AG08395 (cell line): ENCODE measurements at places on chromosomes 7 and 10.

- DNase-seq: no peak
These were observed 23.4 kb upstream of the AKR1C3 start for GRCh38 chr10:5070648-5071410.

DNA sequence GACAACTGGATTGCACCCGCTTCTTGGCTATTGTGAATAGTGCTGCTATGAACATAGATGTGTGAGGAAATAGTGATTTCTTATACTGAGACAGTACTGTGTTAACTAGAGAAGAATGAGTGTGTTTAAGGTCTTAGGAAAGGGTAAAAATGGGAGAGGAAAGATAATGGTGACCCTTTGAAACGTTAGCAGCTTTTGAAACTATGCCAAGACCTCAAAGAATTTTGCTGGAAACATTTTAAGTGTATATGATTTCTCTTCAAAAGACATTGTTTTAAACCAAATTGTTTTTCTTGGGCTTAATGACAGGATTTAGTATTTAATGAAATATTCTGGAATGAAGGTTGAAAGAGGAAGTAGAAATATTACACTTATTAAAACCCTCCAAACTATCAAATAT lies 100.8 kb upstream of the ARHGAP21 start:
- no peak for DNase-seq

- no peak for DNase-seq
These were observed 126.5 kb upstream of the CHRM2 start for GRCh38 chr7:136741941-136742340.

GRCh38 chr7:120229084-120229483 lies 43.9 kb upstream of the KCND2 start:
- DNase-seq: no peak

DNA sequence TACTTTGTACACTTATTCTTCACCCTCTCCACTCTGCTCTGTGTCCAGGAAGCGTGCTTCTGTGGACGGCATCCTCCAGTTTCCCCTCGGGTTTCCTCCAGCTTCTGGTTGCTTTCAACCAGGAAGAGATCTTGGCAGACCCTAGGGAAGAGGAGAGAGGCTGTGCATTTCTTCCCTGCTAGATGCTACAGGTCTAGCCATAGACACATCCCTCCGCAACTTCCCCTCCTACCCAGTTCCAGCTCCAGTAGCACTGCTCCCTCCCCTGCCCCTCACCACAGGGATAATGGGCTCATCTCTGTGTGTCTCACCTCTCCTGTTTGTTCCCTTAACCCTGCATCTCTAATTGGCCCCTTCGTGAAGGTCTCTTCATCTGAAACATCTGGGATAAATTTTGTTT lies 16.3 kb downstream of the TLL2 start:
- no peak for DNase-seq

GRCh38 chr10:4546500-4546899 lies 279.5 kb upstream of the AKR1E2 start:
- peak; percentile 16 for DNase-seq

DNA sequence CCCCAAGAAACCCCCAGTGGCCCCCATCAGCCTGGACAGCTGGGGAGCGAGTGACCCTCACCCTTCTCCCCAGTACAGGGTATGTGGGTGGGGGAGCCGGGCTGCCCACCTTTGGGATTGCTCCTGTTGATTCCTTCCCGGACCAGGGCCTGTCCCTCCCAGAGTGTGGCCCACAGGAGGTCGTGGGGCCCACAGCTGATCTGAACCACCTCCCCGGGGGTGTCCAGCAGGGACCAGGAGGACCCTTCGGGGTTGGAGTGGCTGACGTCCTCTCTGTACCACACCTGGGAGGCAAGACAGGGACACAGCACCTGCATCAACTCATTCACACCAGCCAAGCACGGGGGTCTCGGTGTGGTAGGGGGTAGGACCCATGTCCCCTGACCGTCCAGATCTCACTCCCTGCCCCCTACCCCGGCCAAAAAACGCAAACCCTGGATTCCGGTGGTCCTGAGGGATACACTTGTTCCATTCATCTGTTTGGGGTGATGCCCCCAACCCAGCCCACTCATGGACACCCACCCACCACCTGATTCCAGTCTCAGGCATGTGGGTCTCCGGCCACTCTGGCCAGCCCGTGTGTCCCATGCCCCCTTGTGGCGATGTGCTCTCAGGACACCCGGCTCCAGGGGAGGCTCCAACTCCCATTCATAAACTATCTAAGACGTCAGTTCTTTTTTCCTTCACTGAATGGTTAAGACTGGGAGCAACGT lies 10.9 kb downstream of the TECPR1 start:
- DNase-seq: peak; percentile 66

GRCh38 chr7:24882989-24883621 lies 96.9 kb downstream of the OSBPL3 start:
- peak; percentile 85 for DNase-seq

DNA sequence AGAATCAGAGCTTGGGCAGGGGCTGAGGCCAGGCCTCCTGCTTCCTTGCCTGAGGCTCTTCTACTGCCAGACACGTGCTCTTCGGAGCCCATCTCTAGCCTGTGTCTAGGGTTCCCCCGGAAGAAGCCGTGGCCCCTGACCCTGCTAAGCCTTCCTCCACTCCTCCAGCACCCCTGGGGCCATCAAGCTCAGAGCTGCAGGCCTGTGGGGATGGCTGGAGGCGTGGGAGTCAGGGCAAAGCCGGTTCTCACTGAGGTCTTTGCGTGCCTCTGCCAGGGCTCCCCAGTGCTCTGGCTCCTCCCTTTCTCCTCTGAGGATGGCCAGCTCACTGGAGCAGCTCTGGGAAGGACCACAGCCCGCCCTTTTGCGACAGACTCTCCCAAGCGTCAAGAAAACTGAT lies 34.4 kb downstream of the GHRHR start:
- DNase-seq: no peak

DNA sequence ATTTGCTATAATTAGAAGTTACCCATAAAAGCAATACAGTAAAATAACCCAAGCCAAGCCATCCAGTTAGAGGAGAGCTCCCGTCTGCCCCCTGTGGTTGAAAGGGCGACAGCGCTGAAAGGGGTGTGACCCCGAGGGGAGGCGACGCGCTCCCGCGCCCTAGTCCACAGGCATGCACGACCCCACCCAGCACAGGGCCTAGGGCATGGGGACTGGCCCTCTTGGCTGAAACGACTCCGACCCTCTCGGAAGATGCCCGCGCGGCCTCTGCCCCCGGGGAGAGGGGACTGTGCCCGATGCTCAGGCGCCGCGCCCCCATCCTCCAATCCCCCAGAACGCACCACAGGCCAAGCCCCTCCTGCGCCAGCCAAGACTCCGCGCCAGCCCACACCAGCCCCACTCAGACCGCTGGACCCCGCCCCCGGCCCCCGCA lies 64.0 kb downstream of the CSGALNACT2 start:
- DNase-seq: peak; percentile 62
